ENCODE measurements at places on chromosomes 5 and 9.

DNA sequence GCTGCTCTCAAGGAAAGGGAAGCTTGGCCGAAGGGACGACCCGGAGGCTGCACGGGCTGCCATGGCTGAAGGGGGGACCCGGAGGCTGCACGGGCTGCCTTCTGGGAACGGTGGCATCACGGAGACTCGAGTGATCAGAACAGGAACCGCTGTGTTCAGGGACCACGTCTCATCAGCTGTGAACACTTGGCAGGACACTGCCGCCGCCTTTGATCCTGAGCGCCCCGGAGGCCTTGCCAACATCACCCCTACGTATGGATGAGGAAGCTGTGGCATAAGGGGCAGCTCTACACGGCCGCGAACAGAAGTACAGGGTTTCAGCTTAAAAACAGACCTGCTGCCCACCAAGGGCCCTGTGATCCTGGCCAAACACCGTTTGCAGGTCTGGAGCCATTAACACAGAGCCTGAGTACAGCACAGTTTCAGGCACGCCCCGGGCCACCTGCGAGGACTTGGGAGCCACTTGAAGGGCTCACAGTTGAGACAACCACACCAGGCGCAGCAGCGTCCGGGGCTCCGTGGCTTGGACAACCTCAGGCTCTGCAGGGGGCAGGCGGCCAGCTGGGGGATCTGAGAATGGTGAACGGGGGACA, 23.9 kb upstream of the TERT start:
- no peak for DNase-seq

DNA sequence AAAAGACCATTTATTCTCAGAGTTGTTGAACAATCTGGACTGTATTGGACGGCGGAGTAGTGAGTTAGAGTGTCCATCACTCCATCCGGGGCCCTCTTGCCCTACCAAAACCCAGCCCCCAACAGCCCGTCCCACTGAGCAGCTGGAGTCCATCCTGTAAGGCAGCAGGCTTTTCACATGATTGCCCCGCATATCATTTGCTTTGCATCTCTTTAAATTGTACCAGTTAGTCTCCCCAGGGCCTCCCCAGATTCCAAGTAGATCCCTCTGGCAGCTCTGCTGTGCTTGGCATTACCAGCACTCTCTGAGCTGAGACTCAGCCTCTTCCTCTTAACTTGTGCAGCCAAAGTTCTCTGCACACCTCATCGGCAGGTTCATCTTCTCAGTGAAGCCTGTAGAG, 48.6 kb upstream of the ADCY2 start:
- no peak for DNase-seq

DNA sequence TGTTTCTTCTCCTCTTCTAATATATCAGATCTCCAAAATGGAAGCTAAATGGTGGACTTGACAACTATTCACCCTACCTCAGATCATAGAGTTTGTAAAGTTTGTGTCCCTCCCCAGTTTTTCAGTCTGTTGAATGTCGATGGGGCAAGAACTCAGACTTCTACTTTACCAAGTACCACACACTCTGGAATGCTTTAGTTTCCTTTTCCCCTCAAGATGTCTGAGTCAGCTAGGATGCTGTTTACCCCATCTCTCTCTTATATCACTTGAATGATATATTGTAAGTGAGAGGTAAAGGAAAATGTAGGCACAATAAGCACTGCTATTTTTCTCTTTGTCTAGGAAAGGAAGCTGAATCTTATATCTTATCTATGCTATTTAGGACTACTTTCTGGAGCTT, 25.9 kb upstream of the TAL2 start:
- DNase-seq: no peak

DNA sequence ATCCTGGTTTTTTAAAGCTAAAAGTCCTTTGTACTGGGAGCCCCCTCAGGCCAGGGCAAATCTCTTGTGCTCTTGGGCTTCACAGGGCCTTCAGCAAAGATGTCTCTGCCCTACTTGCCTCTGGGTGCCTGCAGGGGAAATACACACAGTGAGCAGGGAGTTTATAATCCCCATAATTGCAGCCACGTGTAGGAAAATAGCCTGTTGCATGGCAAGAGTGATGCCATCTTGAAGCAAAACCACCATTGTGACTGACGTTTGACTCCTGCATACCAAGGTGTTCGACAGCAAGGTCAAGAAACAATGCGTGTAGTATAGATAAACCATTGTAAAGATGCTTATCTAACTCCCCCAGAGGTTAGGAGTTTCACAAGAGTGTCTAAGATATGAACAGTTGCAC, 11.4 kb upstream of the IL3 start:
- no peak for DNase-seq

DNA sequence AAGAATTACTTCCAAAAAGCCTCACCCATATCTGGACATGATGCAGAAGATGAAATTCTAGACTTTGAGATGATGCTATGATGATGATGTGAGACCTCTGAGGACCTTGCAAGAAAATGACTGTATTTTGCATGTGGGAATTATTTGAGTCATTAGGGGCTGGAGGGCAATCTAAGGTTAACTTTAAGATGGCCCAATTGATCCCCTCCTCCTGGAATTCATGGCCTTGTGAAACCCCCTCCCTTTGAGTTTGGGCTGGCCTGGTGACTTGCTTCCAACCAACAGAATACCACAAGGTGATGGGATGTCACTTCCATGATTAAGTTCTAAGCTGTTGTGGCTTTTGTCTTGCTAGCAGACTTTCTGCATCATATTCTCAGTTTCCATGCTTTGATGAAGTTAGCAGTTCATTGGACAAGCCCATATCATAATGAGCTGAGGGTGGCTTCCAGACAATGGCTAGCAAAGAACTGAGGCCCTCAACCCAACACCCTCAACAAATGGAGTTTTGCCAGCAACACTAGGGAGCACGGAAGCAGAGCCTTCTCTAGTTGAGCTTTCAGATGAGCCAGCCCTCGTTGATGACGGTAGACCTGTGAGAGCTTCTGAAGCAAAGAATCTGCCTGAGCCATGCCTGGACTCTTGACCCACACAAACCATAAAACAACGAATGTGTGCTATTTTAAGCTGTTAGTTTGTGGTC, 7.4 kb upstream of the AMACR start:
- DNase-seq: no peak

DNA sequence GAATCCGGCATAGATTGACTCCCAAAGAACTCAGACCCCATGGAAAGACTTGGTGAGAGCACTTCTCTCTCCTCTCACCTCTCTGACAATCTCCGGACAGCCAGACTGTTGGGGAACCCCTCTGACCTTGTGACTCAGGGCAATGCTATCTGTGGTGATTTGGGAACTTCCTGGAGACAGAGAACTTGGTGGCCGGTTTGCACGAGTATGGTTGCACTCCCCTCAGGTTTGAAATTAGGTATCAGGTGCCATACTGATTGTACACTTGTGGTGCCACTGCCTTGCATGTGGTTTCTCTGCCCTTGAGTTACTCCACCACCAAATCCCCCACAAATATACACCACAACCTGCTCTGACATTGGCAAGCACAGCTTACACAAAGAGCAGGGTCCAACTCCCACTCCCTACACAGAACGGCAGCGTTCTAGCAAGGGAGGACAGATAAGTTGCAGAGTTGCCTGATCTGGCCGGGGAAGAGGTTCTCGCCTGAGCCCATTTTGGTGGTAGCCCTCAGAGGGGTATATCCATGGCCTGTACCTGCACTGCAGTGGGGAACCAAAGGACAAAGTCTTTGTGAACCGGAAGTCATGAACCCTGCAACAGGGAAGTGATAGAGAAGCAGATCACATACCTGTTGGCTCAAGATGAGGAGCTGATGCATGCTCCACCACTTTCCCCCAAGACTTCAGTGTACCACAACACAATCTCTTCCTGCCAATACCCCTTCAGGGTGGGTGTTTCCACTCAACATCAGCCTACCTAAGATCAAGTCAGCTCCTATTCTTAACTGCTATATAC, 255.1 kb downstream of the MCTP1 start:
- DNase-seq: peak; percentile 34

DNA sequence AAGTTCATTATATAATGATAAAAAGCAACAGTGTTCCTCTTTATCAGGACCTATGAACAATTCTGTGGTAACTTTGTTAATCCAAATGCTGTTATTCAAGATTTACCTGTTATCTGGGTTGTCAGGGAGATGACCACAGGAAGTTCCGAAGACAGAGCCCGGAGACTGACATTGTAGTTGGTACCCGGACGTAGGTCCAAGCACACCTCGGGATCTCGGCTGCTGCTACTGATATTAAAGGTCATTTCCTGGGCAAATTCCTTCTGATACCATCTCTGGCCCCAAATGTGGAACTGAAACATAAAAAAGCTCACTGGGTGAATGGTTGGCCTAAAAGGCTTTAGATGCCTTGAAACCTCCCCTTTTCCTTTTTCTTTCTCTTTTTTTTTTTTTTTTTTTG, 96.7 kb downstream of the SUSD1 start:
- no peak for DNase-seq

GRCh38 chr9:111298731-111299598, 31.1 kb downstream of the OR2K2 start:
- DNase-seq: peak; percentile 12

DNA sequence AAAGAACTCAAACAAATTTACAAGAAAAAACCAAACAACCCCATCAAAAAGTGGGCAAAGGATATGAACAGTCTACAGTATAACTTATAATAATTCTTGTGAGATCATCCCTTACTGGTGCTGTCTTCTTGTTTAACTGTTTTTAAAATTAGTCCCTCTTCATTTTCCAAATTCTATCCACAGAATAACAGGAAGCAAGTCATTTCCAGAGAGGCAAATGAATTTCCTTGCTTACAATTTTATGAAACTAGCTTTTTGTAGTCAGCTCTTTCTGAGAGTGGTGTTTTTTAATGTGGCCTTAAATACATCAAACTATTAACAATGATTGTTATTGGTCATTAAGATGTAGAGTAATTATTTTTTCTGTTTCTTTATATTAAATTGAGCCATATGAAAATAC, 40.6 kb downstream of the FAM174A start:
- no peak for DNase-seq

GRCh38 chr9:18555105-18555883, 81.3 kb downstream of the ADAMTSL1 start:
- no peak for DNase-seq

DNA sequence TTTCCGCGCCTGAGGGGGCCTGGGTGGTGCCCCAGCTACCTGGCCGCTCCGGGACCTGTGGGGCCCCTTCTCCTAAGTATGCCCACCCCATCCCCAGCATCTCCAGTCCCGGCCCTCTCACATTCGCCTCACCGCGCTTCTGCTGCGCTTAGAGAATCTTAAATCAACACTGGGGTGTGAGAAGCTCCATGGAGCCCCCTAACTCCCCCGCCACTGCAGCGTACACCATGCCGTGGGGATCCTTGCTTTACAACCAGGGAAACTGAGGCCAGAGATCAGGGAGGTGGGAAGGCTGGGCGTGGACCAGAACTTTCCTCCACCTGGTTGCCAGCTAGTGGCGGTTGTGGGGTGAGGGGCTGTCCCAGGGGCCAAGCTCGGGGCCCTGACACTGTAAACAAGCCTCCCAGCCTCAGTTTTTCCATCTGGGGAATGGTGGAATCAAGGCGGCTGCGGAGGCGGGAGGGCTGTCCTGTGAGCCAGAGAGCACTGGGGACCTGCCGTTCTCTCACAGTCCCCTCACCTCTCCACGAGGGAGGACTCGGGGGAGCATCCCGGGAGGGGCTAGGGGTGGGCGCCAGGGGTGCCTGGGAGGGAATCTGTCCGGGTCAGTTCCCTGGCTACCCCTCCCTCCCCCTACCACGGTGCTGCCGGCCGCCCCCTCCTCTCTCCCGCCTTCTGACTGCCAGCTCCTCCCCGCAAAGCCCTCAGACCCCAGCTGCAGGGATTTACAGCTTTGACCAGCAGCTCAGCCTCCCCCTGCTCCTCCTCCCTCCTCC, 161.2 kb downstream of the C9orf50 start:
- no peak for DNase-seq

DNA sequence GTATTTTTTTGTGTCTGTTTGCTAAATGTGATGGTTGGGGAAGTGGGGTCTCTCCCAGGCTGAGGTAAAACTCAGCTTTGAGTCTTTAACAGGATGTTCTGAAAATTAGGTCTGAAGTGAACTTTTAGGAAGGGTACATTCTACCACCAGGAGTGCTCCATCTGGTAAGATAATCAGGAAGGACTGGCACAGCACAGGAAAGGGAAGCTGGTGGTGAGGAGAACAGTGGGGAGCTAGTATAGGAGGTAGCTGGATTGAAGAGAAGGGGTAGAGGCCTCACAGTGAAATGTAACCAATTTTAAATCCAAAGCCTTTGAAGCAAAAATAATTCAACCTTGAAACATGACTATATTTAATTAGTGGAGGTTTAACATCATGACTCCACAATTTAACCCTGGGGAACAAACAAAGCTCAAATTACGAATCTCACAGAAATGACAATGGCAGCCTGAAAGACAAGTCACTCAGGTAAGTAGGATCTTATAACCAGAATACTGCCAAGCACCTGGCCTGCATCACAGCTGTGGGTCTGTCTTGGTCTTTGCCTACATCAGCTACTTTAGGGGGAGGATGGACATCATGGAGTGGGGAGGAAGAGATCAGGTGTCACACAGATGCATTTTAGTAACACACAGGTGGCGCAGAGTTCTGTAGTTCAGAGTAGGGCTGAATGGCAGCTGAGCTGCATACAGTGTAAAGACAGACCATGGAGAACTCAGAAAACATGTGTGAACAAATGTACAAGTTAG, 445.3 kb downstream of the DMRT2 start:
- no peak for DNase-seq

DNA sequence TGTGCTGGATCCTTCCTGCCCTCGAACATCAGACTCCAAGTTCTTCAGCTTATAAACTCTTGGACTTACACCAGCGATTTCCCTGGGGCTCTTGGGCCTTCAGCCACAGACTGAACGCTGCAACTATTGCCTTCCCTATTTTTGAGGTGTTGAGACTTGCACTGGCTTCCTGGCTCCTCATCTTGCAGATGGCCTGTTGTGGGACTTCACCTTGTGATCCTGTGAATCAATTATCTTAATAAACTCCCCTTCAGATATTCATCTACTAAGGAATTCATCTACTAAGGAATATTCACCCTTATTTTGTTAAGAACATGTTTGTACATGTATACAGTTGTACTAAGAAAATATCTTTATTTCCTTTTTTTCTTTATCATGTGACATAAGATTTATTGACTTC, 1079.7 kb downstream of the CDH12 start:
- DNase-seq: no peak

DNA sequence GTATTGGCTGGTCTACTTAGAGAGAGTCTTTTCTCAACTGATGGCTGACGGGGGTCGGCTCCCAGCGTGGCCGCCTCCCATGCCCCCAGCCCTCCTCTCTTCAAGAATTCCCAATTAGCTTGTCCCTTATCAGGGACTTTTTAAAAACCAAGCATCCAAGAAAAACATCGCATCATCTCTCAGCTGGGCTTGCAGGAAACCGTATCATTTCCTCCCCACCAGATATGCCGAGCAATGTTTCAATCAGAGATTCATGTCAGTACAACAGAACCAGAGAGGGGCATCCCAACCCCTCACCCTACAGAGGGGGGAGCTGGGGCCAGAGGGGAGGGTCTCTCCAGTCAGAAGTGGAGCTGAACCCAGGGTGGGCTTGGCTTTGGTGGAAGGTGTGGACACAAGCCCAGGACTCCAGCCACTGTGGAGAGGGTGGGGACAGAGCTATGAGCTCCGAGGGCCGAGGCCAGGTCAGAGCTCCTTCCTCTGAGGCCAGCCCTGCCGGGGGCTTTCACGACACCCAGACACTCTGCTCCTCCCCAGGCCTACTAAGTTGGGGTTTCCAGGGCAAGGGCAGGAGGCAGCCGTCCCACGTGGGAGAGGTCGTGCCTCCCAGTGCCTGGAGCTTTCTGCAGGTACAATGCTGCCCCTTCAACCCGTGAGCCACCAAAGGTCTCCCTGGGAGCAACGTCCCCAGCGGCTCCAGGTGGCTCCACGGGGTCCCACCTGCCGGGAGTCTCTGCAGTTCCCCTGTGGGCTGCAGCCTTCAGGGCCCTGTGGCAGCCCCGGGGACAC, 39.0 kb upstream of the TMEM250 start:
- no peak for DNase-seq

- DNase-seq: no peak
These were observed 53.5 kb upstream of the MCCC2 start for GRCh38 chr5:71533615-71534014.

Measured in CMK (cell line).